NCI-H187 treated with DMSO at 0.1 percent for 48 hours (cell line): ENCODE measurements at places on chromosomes 4 and X.

- no peak for DNase-seq
These were observed 68.5 kb downstream of the NPNT start for GRCh38 chr4:105963461-105964400.

DNA sequence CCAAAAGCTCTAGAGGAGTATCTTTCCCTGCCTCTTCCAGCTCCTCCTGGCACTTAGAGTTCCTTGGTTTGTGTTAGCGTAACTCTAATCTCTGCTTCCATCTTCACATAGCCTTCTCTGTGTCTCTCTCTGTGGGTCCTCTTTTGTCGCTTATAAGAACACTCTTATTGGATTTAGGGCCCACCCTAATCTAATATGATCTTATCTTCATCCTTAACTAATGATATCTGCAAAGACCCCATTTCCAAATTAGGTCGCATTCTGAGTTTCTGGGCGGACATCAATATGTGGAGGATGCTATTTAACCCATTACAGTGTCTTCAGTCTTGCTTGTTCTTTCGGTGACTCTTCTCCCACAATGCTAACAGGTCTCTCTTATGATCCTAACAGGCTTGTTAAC is 72.3 kb downstream of the CC2D2A start:
- DNase-seq = no peak

- DNase-seq = no peak
These were observed 227.7 kb downstream of the BCOR start for GRCh38 chrX:39869846-39870601.

- DNase-seq = no peak
These were observed 18.8 kb upstream of the TBC1D8B start for GRCh38 chrX:106783716-106784115.

DNA sequence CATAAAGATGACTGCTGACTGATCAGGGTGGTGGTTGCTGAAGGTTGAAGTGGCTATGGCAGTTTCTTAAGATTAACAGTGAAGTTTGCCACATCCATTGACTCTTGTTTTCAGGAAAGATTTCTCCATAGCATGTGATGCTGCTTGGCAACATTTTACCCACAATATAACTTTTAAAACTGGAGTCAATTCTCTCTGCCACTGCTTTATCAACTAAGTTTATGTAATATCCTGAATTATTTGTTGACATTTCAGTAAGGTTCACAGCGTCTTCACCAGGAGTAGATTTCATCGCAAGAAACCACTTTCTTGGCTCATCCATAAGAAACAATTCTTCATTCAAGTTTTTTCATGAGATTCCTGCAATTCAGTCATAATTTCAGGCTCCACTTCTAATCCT is 166.5 kb upstream of the SPRY1 start:
- DNase-seq = no peak

- no peak for DNase-seq
These were observed 14.1 kb downstream of the NOP14 start for GRCh38 chr4:2948895-2949781.

DNA sequence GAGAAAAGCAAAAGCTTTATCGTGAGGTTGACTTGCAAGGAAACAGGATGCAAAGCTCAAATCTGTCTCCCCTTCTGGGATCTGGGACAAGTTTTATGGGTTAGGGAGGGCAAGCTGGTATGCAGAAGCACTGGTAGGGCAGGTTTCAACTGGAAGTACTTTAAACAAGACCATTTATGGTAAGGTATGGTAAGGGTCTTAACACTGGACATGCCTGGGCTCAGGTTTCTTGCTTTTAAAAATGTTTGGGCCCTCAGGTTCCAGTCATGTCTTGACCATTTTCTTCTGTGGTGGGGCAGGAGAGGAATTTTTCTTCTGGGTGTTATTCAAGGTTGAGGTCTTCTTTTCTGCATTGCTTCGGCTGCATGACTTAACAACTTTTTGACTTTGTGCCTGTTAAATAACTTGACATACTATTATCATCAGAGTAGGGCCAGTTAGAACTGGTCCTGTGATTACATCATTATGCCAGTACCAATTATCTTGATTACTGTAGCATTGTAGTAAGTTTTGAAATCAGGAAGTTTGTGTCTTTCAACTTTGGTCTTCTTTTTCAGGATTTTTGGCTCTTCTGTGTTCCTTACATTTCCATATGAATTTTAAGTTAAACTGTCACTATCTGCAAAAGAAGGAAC is 33.7 kb downstream of the CD38 start:
- DNase-seq = no peak

DNA sequence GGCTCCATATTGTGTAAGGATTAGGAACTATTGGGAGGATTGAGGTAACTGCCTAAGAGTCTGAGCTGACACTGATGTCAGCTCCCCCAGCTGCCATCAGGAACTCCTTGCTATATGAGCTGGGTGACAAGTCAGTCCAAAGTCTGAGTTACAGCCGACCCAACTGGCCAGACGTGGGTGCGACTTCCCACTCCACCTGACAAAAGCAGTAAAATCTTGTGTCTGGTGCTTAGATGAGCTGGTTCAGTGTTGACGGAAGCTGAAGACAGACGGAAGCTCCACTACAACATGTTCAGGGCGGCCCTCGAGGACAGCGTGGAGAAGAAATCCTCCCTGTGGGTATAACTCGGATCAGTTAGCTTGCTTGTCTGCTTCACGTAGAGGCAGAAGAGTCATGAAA is 22.8 kb upstream of the NAT8L start:
- DNase-seq = no peak

DNA sequence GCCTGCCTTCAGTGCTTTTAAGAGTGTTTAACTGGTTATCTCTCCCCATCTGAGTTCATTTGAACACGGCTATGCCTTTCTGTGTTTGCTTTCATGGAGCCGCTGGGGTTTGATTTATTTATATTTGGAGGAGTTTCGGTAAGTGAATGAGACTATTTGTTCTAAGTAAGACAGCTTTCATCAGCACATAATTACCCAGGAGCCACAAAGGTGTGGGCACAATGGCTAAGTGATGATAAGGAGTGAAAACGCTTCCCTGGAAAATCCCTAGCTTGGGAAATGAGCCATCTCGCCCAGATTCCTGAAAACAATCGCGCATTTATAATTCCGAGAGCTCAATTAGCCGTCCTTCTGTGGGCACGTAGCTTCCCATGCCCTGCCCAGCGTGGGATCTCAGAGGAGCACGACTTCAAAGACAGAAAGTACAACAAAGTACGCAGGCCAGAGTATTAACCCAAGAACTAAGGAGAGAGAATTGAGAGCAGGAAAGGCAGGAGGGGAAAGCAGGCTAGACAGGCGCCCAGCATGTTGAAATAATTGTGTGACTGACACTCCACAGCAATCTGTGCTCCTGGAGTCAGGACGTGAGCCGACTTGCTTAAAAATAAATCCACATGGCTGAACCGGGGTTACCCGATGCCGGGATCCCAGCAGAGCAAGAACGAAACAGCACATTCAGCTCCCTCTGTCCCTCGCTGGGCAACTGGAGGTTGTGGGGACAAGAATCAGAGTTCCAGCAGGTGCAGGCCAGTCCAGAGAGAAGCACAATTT is 99.0 kb downstream of the DHRSX start:
- DNase-seq = no peak
